ENCODE measurements at places on chromosomes 6 and 20.

DNA sequence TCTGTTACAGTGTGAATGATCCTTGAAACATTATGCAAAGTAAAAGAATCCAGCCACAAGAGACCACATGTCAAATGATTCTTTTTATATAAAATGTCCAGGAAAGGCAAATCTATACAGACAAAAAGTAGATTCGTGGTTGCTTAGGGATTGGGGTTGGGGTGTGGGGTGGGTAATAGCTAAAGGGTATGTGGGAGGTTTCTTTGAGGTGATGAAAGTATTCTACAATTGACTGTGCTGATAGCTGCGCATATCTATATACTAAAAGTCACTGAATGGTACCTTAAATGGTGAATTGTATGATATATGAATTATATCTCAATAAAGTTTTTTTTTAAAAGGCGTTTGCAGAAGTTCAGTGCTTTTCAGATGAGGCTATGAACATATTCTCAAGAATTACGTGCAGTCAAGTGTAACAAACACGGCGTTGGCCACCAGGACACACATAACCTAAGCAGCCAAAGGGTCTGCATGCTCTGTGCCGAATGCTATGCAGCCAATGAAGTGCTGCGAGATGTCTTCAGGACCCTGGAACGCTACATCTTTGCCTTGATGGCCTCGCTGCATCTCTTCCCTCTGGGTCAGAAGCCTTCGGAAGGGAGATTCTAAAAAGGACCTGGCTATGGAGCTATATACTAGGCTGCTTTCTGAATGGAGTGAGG is 96.9 kb downstream of the SCML4 start:
- no peak for DNase-seq

- DNase-seq, result no peak
Observed at GRCh38 chr6:119669221-119669620, 319.7 kb upstream of the MAN1A1 start.

- no peak for DNase-seq
Observed at GRCh38 chr6:27281105-27281539, 31.0 kb downstream of the POM121L2 start.

- DNase-seq, result no peak
Observed at GRCh38 chr6:145875496-145876211, 61.1 kb upstream of the FBXO30 start.

- no peak for DNase-seq
Observed at GRCh38 chr6:142325111-142325510, 23.3 kb downstream of the ADGRG6 start.

DNA sequence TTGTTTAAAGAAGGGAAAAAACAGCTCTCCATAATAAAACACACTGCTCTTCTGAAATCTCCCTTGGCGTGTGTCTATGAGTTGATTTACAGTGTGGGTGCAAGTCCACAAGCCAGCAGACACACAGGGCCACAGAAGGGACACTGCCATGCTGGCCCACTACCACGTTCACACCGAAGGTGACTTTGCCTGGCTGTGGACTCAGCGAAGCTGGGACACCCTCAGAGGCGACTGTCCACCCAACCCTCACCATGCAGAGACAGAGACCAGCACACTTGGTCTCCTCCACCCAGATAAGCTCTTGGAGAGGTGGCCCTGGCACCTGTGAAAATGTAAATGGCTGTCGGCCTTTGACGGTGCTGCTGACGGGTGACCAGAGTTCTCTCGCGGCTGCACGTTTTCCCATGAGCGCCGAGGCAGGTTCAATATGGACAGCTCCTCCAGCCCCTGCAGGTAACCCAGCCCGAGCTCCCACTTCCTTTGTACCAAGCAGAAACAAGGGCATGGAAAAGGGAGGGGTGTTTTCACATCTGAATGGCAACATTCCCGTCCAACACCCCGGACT is 78.0 kb downstream of the YTHDF1 start:
- no peak for DNase-seq

DNA sequence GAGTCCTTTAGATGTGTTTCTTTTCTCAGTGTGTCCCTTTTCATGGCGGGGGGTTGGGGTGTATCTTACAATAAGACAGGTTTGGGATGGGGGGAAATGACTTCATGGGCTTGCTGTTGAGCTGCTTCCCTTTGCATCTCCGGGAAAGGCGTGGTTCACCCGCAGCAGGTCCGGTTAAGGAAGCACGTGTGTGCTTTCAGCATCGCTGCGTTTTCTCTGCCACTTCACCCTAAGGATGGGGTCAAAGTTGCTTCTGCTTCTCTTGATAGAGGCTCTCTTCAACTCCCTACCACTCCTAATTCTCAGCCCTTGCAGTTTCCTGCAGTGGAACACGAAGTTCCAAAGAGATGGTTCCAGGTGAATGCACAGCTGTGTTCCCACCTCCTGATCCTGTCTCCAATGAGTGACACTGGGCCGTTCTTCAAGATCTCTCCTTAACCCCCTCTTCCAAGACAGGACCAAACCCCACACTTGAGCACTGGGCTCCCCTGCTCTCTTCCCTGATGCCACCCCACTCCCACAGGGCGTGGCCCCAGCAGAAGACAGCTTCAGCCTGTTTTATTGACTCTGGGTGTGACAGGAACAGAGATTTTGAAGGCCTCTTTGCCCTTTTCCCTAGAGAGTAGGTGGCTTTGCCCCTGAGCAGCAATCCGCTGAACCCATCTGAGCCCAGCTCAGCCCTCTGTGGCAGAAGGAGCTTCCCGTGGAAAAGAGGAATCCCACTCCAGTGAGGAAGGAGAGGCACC is 85.2 kb downstream of the PLEKHG1 start:
- no peak for DNase-seq

GRCh38 chr6:10886691-10887502 is at the start of gene SYCP2L:
Gene SYCP2L (plus strand): TSS chr6:10887052. CDS start chr6:10887127, 75 bp downstream.
- DNase-seq, result peak; percentile 67

GRCh38 chr6:137399881-137400443 is 94.2 kb downstream of the OLIG3 start:
- DNase-seq, result no peak

DNA sequence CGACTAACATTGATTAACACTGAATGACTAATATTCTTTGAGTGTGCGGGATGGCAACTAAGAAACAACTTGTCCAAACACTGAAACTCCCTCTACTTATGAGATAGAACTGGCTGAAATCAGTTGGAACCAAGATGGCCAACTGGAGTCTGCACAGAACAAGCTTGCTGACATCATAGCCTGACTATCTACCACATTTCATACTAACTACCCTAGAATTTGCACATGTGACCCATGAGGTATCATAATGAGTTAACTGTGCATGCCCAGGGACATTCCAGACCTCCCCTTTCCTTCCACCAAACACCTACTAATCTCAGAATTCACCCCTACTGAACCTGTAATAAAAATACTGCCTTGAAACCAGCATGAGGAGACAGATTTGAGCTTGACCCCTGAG is 43.2 kb downstream of the PHIP start:
- DNase-seq, result no peak

- peak; percentile 49 for DNase-seq
Observed at GRCh38 chr20:50673466-50674137, 17.7 kb downstream of the RIPOR3 start.

- DNase-seq, result no peak
Observed at GRCh38 chr20:44206132-44206531, 4.4 kb downstream of the OSER1 start.

GRCh38 chr20:20360464-20360863 is 7.4 kb upstream of the INSM1 start:
- DNase-seq, result peak; percentile 57

DNA sequence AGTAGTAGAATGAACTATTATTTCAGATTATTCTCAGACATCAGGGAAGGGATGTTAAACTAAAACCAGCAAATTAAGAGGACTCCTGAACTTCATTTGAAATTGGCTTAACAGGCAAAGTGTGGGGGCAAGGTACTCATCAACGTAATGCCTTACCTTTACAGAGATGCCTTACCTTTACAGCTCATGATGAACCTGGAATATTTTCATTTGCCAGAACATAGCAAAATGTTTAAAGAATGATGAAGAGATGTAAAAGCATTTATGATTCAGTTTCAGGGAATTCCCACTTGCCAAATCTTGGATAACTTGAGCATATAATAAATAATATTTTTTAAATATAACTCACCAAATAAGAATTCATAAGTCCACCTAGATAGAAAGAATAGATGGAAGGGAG is 207.5 kb downstream of the TINAG start:
- DNase-seq, result no peak

DNA sequence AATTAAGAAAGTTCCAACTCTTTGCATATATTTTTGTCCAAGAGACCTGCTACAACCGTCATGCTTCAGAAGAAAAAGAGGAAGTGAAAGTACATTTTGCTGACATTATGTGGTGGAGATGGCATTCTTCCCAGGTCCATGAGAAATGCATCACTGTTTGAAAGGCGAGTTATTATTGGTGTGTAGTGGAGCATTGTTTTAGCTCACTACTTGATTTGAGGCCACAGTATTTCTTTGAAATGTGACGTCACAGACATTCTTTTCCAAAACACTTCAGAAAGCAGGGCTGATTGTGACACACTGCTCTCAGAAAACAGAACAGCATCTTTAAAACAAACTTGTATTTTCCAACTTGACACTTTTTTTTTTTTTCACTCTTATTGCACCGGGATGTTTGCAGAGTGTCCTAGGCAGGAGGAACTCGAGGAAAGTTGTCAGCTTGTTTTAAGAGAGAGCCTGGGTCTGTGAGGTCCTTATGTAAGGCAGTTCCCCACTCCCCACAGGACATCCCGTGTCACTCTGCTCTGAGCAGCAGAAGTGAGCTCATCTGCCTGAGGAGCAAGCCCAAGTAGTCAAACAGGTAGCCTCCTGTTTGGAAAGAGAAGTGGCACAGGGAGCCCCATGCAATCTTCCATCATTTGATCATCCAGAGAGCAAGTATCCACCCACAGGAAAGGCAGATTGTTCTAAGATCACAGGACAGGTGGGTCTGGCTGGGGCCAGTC is 1.1 kb downstream of the SPTLC3 start:
- DNase-seq, result no peak

- DNase-seq, result no peak
Observed at GRCh38 chr20:24942679-24943078, 6.4 kb upstream of the CST7 start.

DNA sequence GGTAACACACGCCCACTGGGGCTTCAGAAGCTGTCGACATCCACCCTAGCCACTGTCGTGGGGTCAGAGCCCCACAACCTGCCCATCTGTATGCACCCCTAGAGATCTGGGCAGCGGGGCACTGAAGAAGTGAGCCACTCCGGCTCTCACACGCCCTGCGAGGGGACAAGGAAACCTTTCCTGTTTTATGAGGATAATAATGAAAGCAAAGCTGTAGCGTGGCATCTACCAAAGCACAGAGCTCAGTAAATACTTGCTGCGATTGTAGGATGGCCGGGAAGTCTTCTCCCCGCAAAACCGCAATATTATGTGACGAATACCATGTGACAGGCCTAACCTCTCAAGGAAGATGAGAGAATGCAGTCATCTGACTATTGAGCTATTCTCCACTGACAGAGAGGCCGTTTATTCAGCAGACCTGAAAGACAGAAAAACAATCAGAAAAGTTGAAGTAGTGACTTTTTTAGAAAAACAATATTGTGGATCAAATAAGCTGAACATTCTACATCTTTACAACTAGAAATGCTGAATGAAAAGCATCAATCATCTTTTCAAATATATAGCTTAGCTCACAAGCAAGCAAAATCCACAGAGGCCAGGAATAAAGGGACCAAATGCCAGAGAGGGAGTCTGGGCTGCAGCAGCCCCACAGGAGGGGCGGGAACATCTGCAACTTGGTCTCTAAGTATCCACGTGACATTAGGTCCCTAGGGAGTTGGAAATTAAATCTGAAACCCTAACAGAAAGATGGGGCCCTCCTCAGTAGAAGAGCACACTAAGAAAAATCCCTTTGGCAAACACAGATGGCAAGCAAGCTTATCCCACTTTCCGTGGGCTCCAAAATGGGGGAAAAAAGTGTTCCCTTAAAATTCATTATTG is 207.8 kb downstream of the TTLL2 start:
- no peak for DNase-seq

DNA sequence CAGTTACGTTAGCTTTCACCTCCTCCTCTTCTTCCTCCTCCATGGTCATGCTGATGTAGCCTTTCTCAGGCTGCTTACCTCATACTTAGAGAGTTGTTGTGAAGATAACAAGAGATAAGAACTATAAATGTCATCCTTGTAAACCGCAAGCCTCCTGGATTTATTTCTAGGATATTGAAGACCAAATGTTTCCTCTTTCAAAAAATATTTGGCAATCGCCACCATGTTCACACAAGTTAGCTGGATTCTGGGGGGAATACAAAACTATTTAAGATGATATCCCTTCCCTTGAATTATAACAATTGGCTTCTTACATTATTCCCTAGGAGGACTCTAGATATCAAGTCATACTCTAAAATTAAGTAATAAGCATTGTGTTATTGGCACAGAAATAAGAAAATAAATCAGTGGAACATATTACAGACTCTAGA is 99.8 kb upstream of the PLEKHG1 start:
- DNase-seq, result no peak

DNA sequence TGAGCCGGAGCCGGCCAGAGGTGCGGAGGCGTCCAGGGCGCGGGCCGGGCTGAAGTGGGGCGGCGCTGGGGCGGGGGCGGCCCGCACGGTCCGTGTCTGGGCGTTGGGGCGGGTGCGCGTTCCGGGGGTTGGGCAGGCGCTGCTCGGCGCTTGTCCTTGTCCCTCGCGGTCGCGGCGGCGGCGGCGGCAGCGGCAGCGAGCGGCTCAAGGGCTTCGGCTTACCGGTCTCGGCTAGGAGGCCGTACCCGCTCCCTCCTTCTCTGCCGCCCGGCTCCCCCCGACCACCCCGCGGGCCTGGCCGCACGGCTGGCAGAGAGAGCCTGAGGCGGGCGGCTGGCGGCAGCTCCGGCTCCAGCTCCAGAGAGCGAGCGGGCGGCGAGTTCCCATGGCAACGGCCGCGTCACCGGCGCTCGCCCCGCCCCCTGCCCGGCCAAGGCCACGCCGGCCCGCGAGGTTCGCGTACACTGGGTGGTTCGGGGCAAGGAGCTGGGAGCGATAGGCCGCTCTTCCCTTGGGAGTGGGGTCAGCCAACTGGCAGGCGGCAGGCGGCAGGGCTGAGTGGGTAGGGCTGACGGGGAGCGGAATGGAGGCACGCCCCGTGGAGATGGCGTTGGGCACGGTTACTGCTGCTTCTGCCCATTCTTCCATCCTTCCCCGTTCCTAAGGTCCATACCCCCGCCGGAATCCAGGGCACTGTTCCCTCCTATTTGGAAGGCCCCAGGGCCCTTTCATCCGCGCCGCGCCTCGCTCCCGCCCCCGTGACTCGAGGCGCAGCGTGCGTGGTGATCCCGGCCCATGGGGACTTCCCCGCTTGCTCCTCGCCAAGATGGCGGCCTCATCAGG is at the start of gene LRRC73:
LRRC73 (minus strand) TSS at position 363 of the 843 bp plus-strand sequence. CDS start 561 bp downstream, outside the sequence.
- peak; percentile 96 for DNase-seq

DNA sequence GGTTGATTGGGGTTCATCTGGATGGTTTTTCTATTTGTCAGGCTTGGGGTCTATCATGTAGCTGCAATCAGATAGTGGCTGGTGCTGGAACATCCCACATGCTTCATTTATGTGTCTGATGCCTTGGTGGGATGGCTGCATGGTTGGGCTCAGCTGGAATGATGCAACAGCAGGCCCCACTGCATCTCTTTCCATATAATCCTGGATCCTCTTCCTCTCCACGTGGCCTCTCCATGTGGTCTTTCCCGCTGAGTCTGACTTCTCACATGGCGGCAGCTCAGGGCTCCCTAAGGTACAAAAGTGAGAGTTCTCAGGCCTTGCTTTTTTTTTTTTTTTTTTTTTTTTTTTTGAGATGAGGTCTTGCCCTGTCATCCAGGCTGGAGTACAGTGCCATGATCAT is 65.0 kb upstream of the SUPT3H start:
- DNase-seq, result no peak

- no peak for DNase-seq
Observed at GRCh38 chr6:119323931-119324330, 25.6 kb downstream of the MAN1A1 start.

- DNase-seq, result no peak
Observed at GRCh38 chr6:53067849-53068361, 2.7 kb downstream of the FBXO9 start.
